ENCODE measurements at places on chromosomes 3 and 15. TPM values are rescaled to one million over a fixed set of nuclear protein-coding genes. Genes with fewer than 3 reads are reported as not detected.

- no peak for DNase-seq
Measured at GRCh38 chr3:189096092-189096491, 75.7 kb upstream of the TPRG1 start.

GRCh38 chr3:142495103-142495502 lies 47.3 kb upstream of the XRN1 start:
- no peak for DNase-seq

DNA sequence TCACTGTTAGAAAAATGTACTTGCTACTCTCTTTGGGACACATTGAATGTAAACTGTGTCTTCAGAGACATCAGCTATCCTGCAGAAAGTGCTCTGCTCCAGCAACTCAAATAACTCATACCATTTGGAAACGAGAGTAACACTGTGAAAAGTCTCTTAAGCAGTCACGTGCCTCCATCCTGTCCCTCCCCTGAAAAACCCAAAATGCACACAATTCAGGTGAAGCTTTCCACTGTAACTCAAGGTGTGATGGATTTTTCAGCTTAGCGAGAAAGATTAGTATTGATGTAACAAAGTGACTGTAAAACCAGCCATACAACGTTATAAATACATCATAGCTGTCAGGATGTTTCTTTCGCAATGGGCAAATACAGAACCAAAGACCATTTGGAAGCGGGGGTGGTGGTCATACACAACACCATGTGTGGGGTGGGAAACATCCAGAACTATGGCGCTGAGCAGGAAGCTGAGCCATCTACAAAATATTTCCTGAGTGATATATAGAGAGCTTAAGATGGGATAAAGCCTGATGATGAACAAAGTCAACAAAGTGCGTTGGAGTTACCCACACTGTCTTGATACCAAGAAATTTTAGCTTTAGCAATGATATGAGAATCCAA lies 332.3 kb downstream of the FOXP1 start:
- no peak for DNase-seq

DNA sequence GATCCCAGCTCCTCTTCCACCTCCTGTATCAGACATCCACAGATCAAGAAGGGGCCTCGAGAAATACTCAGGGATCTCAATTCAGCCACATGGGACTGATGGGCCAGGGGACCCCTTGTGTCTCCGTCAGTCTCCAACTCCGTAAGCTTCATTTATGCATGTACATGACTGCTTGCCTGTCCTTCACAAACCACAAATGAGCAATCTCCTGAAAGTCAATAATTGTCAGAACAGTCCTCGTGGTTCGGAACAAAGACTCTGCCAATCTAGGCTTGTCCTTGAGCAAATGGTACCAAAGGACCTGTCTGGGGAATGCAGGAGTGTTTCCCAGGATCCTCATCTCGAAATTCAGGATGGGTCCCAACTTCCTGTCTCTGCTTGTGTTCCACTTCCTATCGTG lies 20.8 kb downstream of the SLC12A8 start:
- no peak for DNase-seq

- no peak for DNase-seq
Measured at GRCh38 chr15:76470691-76471090, 134.1 kb downstream of the ISL2 start.

DNA sequence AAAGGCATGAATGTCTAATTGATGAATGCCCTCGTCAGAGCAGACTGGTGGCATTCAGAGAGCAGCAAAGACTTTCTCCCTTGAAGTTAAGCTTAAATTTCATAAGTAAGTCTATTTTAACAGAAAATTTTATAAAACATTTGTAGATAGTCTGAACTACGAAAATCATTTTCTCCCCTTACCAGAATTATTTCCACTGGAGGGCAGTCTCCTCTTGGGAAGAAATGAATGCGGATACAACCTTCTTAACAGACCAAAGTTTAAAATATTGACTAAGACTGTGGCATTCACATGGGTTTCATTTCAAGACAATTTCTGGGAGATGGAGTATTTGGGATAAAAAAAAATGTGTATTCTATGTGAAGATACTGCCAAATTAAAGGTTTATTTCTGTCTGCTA lies 669.0 kb downstream of the FHIT start:
- DNase-seq = no peak

DNA sequence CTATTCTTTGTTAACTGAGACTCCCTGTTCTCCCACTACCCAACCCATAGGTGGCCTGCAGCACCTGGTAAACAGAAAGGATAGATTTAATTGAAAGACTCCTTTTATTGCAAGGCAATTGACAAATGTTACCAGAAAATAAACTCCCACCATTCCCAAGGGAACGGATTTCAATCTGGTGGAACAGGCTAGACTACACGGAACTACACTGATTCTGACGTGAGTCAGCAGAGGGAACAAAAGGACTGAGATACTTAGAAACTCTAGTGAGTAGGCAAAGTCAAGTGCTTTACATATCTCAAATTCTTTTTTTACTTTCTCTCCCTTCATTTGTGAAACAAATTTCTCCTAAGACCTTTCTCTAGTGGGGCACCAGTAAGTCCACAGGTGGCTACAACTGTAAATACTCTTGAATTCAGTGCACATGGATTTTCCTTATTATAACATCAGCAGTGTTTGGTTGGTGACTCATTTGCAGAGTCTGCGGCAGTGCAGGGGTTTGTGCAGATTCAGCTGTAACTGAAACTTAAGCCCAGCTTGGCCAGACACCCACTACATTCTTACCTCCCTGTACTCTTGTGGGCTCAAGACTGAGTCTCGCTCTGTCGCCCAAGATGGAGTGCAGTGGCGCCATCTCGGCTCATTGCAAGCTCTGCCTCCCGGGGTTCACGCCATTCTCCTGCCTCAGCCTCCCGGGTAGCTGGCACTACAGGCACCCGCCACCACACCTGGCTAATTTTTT lies 34.3 kb upstream of the PLSCR2 start:
- DNase-seq = no peak

The DNAH1 gene
- total RNA-seq = 3.3 TPM

The NLGN1 gene
- total RNA-seq = 2.2 TPM

The A4GNT gene
- total RNA-seq = not detected

The PPM1L gene
- total RNA-seq = 39.0 TPM

DNA sequence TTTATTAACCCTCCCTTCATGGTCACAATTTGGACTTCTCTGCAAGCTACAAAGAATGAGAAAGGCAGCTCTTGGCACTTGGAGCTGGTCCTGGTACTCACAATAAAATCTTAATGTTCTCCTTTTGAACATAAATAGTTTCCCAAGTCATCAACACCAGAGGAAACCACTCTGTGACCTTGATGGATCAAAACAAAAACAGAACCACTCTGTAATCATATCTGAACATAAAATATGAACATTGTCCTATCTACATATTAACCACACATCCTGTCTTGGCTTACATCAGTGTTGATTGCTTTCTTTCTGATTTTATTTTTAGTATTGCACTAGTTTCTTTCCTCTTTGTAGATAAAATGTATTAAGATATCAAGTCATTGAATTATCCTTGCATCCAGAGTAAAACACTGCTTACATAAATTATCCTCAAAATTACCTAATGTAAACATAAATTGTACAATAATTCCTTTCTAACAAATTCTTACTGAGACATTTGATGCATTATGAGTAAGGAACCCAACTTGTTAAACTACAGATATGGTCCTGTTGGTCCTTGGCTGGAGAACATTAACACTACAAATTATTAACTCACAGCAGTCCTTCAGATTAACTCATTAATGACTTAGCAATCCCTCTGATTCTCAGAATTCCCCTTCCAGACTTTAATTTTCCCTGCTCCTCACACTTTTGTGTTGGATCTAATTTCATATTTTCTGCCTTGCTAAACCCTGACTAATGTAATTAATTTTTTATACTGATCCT lies 860.5 kb downstream of the DIPK2A start:
- no peak for DNase-seq

The C3orf20 gene
- not detected for total RNA-seq

GRCh38 chr3:58474967-58475578 lies 16.8 kb upstream of the KCTD6 start:
- no peak for DNase-seq

DNA sequence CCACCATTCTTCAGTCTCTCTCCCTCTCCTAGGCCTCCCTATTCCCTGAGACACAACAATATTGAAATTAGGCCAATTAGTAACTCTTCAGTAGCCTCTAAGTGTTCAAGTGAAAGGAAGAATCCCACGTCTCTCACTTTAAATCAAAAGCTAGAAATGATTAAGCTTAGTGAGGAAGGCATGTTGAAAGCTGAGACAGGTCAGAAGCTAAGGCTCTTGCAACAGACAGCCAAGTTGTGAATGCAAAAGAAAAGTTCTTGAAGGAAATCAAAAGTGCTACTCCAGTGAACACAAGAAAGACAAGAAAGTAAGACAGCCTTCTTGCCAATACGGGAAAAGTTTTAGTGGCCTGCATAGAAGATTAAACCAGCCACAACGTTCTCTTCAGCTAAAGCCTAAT lies 41.3 kb downstream of the PPM1L start:
- DNase-seq = no peak

DNA sequence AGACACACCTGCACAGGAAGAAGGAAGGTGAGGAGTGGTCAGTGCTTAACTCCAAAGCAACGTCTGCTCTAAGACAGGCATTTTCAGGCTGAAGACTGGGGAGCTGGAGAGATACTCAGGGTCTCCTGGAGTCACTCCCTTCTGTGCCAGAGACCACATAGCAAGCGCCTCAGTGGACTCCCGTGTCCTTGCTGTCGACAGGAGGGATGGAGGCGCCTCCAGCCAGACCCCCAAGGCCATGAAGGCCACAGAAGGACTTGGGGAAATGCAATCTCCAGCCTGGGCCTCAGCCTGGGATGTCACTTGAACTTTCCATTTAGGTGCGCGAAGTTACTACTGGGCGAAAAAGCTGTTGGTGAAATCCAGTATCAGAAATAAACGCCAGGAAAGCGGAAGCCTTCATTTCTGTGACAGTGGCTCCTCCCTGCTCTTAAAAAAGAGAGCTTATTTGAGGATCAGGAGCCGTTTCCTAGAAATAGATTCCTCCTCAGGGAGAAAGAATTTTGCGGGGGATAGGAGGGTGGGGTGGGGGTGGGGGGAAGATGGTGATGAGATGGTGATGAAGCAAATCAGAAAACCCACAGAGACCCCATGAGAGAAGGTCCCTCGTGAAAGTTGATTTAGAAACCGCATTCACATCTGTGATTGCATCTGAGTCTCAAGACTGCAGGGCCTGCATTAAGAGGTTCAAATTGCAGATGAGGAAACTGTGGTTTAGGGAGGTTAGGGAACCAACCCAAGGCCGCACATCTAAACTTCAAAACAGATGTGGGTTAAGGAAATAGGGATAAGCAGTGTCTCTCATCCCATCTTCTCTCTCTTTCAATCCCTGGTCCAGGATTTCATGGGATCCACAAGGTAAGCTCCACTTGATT lies 78.8 kb downstream of the ATP2B2 start:
- no peak for DNase-seq

DNA sequence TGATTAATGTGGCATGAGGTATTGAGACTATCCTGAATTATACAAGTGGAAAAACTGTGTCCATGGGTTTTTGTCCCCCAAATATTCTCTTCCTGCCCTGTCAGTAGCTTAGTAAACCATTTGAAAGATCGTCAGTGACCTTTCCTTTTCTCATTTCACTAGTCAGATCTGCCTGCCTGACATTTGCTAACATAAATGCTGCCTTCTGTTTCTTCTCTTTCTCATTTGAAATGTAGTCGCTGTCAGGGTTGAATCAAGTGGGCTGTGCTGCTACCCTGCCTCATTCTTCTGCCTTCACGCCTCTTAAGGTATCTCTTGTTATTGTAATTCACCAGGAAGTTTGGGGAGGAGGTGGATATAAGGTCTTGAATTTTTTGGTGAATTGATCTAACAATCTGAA lies 67.5 kb downstream of the LRCH3 start:
- no peak for DNase-seq

The KCNMB2 gene
- total RNA-seq = 7.8 TPM

DNA sequence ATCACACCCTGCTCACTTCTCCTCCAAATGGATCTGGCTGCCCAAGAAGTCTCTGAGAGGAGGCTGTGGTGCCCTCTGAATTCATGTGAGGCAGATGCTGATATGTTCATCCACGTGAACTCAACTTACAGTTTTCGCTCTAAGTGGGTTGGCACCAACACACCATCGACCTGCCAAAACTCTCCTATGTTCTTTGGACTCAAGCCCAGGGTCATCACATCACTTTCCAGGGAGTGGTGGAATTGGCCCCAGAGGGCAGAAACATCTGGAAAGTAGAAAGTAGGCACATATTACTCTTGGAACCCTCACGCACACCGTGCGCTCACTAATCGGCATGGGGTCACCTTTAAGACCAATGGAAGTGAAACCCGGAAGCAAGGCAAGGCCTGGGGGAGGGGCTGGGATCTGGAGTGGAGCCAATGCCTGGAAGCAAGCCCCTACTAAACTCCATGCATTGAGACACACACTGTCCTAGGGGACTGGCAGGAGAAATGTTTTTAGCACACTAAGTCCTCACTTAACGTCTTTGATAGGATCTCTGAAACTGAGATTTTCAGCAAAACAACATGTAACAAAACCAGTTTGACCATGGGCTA lies 41.4 kb downstream of the SSUH2 start:
- DNase-seq = no peak

DNA sequence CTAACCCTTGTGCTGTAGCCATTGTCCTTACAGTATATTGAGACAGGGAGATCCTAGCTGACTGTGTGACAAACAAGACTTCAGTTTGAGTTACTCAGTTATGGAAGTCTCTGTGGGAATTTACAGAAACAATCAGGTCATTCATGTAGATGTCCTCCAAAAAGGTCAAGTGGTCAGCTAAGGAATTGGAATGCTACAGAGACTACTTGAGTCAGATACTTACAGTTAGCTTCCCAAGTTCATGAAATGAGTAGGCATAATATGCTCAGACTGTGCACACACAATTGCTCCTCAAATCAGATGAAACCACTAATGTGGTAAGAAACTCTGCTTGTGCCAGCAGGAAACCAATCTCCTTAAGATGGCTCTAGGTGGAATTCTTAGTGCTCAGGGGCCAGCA lies 985.7 kb downstream of the NSUN3 start:
- no peak for DNase-seq

DNA sequence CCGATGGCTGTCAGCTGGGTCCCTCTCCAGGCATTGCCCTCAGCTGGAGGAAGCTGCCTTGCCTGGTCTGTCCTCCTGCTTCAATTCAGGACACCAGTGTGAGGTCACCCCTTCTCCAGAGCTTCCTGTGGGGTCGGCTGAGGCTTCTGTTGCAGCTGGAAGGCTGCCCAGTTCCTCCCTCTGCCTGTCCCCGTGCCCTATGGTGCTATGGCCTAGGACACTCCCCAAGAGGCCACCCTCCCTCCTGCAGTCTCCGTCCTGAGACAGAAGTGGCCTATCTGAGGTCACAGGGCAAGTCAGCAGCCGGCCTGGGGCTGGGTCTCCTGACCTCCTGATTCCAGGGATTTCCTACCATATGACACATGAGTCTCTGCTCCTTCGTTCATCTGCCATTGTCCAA lies 57.9 kb downstream of the RASGRF1 start:
- no peak for DNase-seq

- peak; percentile 94 for DNase-seq
Measured at GRCh38 chr3:141412936-141413354, 44.6 kb downstream of the ZBTB38 start.

The TTC21A gene
- total RNA-seq = 1.8 TPM

GRCh38 chr3:27279123-27279522 lies 90.1 kb downstream of the NEK10 start:
- no peak for DNase-seq

Measured in left cardiac atrium (tissue), 4 donors.